NCI-H345 (cell line): ENCODE measurements at places on chromosomes 12 and 14.

DNA sequence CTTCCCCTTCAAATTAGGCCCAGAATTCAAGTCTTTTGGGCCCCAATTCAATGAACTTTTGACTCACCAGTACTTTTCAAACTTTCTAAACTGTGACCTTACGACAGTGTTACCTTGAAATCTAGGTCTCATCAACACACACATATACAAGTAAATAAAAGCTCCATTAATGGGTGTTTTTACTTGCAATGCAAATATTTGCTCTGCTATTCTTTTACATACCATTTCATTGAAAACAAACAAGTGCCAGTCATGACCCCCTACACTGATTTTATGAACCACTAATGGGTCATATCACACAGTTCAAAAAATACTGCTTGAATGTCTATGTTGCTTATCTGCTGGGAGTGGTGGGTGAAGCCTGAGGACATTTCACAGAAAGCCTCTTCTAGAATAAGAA is 9.1 kb upstream of the NR1H4 start:
- no peak for DNase-seq

DNA sequence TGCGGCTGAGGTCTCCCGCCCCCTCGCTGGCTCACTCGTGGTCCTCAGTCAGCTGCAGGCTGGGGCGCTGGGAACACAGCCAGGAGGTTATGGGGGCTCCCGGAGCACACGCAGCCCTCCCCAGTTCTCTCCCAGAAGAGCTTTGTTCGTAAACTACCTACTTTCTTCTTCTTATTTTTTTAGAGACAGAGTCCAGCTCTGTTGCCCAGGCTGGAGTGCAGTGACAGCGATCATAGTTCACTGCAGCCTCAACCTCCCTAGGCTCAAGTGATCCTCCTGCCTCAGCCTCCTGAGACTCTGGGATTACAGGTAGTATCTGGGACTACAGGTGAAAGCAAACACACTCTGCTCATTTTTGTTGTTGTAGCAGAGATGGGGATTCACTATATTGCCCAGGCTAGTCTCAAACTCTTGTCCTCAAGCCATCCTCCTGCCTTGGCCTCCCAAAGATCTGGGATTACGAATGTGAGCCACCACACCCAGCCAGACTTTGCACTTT is 15.5 kb upstream of the PLA2G1B start:
- no peak for DNase-seq

- DNase-seq = no peak
These were observed 13.1 kb upstream of the CIPC start for GRCh38 chr14:77084985-77085384.

GRCh38 chr14:50740856-50741255 is 72.8 kb upstream of the SAV1 start:
- no peak for DNase-seq

- peak; percentile 0 for DNase-seq
These were observed 164.6 kb upstream of the PARP11 start for GRCh38 chr12:4037747-4038312.

- DNase-seq = peak; percentile 76
These were observed 9.9 kb downstream of the FOXA1 start for GRCh38 chr14:37585101-37585511.

GRCh38 chr12:68435816-68436215 is 103.7 kb upstream of the MDM1 start:
- no peak for DNase-seq

- peak; percentile 58 for DNase-seq
These were observed 11.5 kb upstream of the KRT80 start for GRCh38 chr12:52203079-52203921.

DNA sequence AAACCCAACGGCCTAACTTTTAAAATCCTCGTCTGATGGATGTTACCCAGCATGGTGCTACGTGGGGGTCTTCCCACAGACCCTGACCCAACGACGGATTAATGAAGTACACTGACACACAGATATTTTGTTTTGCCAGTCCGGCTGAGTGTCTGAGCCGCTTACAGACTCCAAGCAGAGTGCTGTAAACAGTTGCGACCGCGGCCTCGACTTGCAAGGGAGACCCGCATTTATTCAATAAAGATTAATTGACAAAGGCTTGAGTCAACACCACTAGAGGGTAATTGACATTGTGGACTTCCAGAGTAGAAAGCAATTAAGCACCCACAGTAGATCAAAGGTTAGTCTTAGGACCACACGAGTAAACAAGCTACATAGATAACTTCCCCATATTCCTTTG is 1042.4 kb downstream of the AACS start:
- no peak for DNase-seq

- no peak for DNase-seq
These were observed 158.6 kb upstream of the C14orf180 start for GRCh38 chr14:104420990-104421389.

- peak; percentile 9 for DNase-seq
These were observed 57.1 kb downstream of the ZDHHC17 start for GRCh38 chr12:76820888-76821482.

- no peak for DNase-seq
These were observed 31.4 kb downstream of the GALNT16 start for GRCh38 chr14:69291396-69291795.

DNA sequence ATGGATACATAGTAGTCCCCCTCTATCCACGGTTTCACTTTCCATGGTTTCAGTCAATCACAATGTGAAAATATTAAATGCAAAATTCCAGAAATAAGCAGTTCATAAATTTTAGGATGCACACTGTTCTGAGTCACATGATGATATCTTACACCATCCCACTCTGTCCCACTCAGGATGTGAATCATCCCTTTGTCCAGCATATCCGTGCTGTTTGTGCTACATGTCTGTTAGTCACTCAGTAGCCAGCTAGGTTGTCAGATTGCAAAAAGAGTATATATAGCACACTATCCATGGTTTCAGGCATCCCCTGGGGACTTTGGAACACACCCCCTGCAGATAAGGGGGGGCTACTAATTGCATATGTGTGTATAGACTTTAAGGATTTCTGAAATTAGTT is 8.1 kb upstream of the NAA30 start:
- no peak for DNase-seq

GRCh38 chr12:107779077-107779831 is 4.8 kb downstream of the ASCL4 start:
- DNase-seq = no peak

- peak; percentile 35 for DNase-seq
These were observed at the start of gene RASSF8 for GRCh38 chr12:25958428-25959070. TSS of gene RASSF8 (plus strand) at chr12:25958682. CDS start at chr12:26055344, 96,662 bp downstream.
